Gastrocnemius medialis (tissue), 4 donors: ENCODE measurements at places on chromosomes 2 and 18. TPM values are rescaled to one million over a fixed set of nuclear protein-coding genes. Genes with fewer than 3 reads are reported as not detected.
A peak's percentile ranks its signal among the peaks of the same experiment; 100 is the strongest.

The POTEJ gene
- not detected for total RNA-seq

- DNase-seq: no peak
- no peaks in the 10 kb centered on the region for H3K4me1 ChIP-seq
- no peak overlapping the region for H3K4me3 ChIP-seq
- no peak overlapping the region for H3K27ac ChIP-seq
- H3K36me3 ChIP-seq: no peaks in the 10 kb centered on the region
Observed at GRCh38 chr2:51918113-51918512, 886.2 kb upstream of the NRXN1 start.

DNA sequence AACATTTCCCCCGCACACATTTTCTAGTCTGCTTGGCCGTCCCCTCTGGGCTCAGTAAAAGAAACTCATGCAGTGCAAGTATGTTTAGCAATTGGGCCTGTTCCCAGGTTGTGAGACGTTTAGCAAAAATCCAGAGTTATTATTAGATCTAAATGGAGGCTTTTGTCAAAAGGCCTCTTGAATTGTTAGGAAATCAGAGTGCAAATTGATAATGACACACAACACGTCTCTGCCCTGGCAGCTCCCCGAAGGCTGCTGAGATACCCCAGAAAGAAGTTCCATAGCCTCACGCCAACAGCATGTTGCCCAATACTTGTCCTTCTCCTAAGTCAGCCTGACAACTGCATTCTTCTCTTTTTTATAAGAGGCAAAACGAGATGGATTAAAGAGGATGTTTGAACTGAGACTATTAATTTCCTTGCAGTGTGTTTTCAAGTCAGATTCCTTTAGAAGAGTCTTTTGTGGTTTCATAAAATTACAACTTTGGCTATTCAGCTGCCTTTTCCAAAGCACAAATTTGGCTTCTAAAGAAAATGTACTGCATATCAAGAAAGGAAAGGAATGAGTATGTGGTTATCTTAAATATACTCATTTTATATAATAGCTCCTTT, 202.2 kb downstream of the TRIB2 start:
- no peaks in the 10 kb centered on the region for H3K36me3 ChIP-seq

GRCh38 chr2:227903381-227903780, 31.9 kb downstream of the DAW1 start:
- no peak overlapping the region for H3K4me3 ChIP-seq
- no peak for DNase-seq
- no peak overlapping the region for H3K27ac ChIP-seq
- H3K27me3 ChIP-seq: no peaks in the 10 kb centered on the region

DNA sequence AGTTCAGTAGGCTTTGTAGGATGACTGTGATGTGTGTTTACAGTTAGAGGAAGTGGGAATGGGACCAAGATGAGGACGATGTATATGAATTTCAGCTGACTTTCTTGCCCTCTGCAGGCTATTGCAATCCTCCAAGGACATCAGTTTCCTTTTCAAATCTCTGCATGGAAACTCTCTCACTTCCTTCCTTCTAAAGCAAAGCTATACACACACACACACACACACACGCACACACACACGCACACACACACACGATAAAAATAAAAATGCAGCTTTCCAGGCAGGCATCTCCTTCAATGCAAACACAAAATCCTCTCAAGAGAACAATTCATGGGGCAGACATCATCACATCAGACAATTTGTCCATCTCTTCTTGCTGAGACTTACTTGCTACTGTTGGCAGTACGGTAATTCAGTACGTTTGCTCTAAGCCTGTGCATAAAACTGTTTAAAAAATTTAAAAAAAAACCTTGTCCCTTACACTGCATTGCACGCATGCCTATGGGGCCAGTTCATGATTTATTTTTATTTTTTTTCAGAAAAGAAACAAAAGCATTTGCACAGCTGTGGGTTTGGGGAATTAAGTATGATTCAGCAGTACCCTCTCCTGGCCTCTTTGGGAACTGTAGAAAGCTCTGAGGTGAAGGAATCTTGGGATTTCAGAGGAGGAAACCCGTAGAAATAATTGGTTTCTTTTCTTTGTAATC, 27.1 kb upstream of the ICOS start:
- no peaks in the 10 kb centered on the region for H3K36me3 ChIP-seq
- no peak for DNase-seq
- H3K27me3 ChIP-seq: no peaks in the 10 kb centered on the region
- H3K4me3 ChIP-seq: peak overlapping the region; percentile 16

GRCh38 chr2:120094795-120095194, 81.9 kb downstream of the EPB41L5 start:
- no peak for DNase-seq
- no peaks in the 10 kb centered on the region for H3K27me3 ChIP-seq
- H3K27ac ChIP-seq: no peak overlapping the region
- no peak overlapping the region for H3K4me3 ChIP-seq
- no peaks in the 10 kb centered on the region for H3K4me1 ChIP-seq

The C1QL2 gene
- total RNA-seq: not detected

DNA sequence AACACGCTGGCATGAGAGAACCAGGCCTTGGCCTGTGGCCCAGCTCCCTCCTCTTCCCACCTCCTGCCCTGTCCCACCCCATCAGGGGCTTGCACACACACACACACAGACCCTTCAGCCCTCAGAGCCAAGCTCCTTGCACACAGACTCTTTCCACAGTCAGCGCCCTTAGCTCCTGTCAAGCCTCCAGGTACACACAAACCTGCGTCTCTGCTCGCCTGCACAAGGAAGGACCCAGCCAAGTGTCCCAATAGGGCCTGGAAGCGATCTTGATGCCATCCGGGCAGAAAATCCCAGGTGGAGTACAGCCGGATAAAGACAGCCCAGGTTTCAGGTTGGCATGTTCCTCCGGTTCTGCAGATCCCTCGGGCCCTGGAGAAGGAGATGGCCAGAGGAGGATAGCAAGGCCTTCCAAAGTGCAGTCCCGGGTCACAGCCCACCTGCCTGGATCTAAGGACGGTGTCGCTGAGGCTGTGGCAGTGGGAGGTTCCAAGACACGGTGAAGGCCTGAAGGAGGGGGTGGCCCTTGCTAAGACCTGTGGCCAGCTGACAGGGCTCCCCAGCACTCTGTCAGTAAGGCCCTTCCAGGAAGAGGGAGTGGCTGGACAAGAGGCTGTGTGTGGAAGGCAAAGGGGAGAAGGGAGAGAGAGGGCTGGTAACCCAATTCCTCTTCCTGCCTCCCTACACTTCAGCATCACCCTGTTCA, 18.5 kb upstream of the STEAP3 start:
- DNase-seq: no peak
- H3K27ac ChIP-seq: no peak overlapping the region
- no peaks in the 10 kb centered on the region for H3K36me3 ChIP-seq
- H3K4me1 ChIP-seq: no peaks in the 10 kb centered on the region
- no peak overlapping the region for H3K4me3 ChIP-seq

The PPP3R1 gene
- total RNA-seq: 29.8 TPM

GRCh38 chr2:11161747-11162146, 6.5 kb downstream of the SLC66A3 start:
- H3K27me3 ChIP-seq: no peaks in the 10 kb centered on the region
- no peak overlapping the region for H3K27ac ChIP-seq
- H3K36me3 ChIP-seq: no peaks in the 10 kb centered on the region
- DNase-seq: no peak
- H3K4me1 ChIP-seq: no peaks in the 10 kb centered on the region

DNA sequence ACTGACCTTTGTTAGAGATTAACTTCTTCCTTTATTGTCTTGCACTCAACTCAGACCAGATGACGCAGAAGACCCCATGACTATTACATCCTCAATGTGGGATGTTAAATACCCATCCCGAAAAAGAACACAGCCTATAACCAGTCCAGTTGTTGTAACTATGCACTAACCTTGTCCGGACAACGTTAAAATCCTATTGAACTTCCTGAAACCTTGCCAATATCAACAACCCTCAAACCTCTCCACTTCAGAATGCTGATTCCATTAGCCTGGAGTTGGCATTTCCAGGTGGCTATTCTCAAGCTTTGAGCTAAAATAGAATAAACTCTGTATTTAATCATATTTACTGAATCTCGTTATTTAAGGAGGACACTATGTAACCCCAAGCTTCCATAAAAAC, 13.6 kb downstream of the NMS start:
- H3K4me3 ChIP-seq: no peak overlapping the region
- no peak overlapping the region for H3K27ac ChIP-seq
- no peaks in the 10 kb centered on the region for H3K4me1 ChIP-seq
- no peak for DNase-seq
- H3K27me3 ChIP-seq: no peaks in the 10 kb centered on the region
- H3K36me3 ChIP-seq: no peaks in the 10 kb centered on the region

DNA sequence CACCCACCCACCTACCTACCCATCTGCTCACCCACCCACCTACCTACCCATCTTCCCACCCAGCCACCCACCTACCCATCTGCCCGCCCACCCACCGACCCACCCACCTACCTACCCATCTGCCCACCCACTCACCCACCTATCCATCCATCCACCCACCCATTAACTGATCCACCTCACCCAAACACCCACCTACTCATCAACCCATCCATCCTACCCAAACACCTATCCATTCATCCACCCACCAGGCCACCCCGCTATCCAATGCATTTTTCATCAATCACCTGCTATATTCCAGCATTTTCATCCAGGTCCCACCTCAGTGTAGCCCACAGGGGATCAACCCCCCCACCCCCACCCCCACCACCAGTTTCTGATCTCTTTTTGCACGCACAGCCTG, 121.8 kb downstream of the GLI2 start:
- H3K36me3 ChIP-seq: no peaks in the 10 kb centered on the region
- H3K27me3 ChIP-seq: no peaks in the 10 kb centered on the region
- no peak overlapping the region for H3K4me3 ChIP-seq
- DNase-seq: no peak
- H3K4me1 ChIP-seq: no peaks in the 10 kb centered on the region

The CRYGC gene
- total RNA-seq: not detected

DNA sequence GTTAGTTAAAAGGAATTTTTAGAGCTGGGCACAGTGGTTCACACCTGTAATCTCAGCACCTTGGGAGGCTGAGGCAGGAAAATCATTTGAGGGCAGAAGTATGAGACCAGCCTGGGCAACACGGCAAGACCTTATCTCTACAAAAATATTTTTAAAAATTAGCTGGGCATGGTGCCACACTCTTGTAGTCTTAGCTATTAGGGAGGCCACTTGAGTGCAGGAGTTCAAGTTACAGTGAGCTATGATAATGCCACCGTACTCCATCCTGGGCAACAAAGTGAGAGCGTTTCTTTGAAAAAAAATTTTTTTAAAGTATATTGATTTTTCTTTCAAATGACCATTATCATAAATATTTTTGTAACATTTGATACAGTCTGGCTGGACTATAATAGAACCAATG, 93.6 kb upstream of the FAM117B start:
- no peak overlapping the region for H3K4me3 ChIP-seq
- no peak for DNase-seq
- no peaks in the 10 kb centered on the region for H3K27me3 ChIP-seq
- H3K36me3 ChIP-seq: no peaks in the 10 kb centered on the region
- no peak overlapping the region for H3K27ac ChIP-seq

The SOS1 gene
- total RNA-seq: 46.3 TPM

DNA sequence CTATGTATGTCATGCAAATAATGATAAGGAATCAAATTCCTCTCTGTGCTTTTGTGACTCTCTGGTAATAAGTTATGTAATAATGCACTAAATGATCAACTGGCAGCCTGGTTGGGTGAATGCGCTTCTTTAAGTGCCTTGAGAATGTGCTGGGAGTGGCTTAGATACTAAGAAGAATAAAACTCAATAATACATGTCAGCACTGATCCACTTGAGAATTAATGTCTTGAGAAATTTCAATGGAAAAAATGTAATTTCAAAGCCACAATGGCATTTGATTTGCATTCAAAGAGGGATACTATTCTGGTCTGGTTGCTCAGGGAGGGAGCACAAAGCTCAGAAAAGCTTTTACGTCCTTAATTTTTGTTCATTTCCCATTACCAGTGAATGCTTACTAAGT, 137.7 kb upstream of the MMADHC start:
- H3K27me3 ChIP-seq: no peaks in the 10 kb centered on the region
- H3K27ac ChIP-seq: no peak overlapping the region
- H3K4me1 ChIP-seq: no peaks in the 10 kb centered on the region

- H3K27me3 ChIP-seq: no peaks in the 10 kb centered on the region
- H3K4me3 ChIP-seq: no peak overlapping the region
Observed at GRCh38 chr2:17979707-17980106, 101.2 kb downstream of the KCNS3 start.

The SNRPD1 gene
- 16.9 TPM for total RNA-seq

GRCh38 chr2:176471949-176472348, 202.7 kb downstream of the MTX2 start:
- no peak overlapping the region for H3K27ac ChIP-seq
- DNase-seq: no peak
- H3K4me1 ChIP-seq: no peaks in the 10 kb centered on the region
- H3K4me3 ChIP-seq: no peak overlapping the region
- no peaks in the 10 kb centered on the region for H3K27me3 ChIP-seq

The IHH gene
- 0.27 TPM for total RNA-seq

The CCBE1 gene
- 0.71 TPM for total RNA-seq

DNA sequence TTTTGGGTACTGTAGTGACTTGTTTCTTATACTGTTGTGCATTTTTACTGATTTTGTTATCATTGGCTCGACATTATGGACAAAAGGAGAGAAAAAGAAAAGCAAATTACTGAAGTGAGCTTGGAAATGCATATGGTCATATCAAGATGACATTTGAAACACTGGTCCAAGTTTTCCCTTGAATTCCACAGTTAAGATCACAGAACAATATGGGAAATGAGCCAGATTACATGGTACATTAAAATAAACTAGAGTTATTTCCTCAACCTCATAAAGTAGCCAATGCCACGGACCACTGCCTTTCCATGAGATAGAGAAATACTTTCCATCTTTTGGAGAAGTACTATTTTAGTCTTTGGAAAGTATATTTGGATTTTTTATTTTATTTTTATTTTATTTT, 62.0 kb upstream of the SGPP2 start:
- DNase-seq: no peak
- no peaks in the 10 kb centered on the region for H3K36me3 ChIP-seq
- H3K4me3 ChIP-seq: no peak overlapping the region
- H3K27ac ChIP-seq: no peak overlapping the region
- H3K4me1 ChIP-seq: no peaks in the 10 kb centered on the region
- no peaks in the 10 kb centered on the region for H3K27me3 ChIP-seq

The DYNAP gene
- total RNA-seq: not detected

The DSG4 gene
- total RNA-seq: not detected

- no peak for DNase-seq
- no peak overlapping the region for H3K27ac ChIP-seq
- H3K36me3 ChIP-seq: no peaks in the 10 kb centered on the region
- peaks cover 7% of the 10 kb centered on the region for H3K4me1 ChIP-seq
- peaks cover 16% of the 10 kb centered on the region for H3K27me3 ChIP-seq
- H3K4me3 ChIP-seq: no peak overlapping the region
Observed at GRCh38 chr2:167289651-167290410, 401.6 kb downstream of the XIRP2 start.

- no peaks in the 10 kb centered on the region for H3K27me3 ChIP-seq
- no peak for DNase-seq
- H3K4me3 ChIP-seq: no peak overlapping the region
- no peak overlapping the region for H3K27ac ChIP-seq
Observed at GRCh38 chr2:236862526-236862925, 223.2 kb upstream of the COPS8 start.

The ALPG gene
- not detected for total RNA-seq

GRCh38 chr2:205769879-205770278, 87.6 kb downstream of the NRP2 start:
- H3K4me3 ChIP-seq: no peak overlapping the region
- H3K36me3 ChIP-seq: no peaks in the 10 kb centered on the region
